Muscle of leg (tissue), 16 donors: ENCODE measurements at places on chromosomes 3 and 15. TPM values are rescaled to one million over a fixed set of nuclear protein-coding genes. Genes with fewer than 3 reads are reported as not detected.

BLOC1S6 gene
- 49.3 TPM for total RNA-seq

CYP1A2 gene
- not detected for total RNA-seq

CD86 gene
- total RNA-seq, result 2.2 TPM

GNAI2 gene
- total RNA-seq, result 116 TPM

GOLGA8Q gene
- total RNA-seq, result 0.75 TPM

MUSTN1 gene
- 165 TPM for total RNA-seq

CHST2 gene
- 4.1 TPM for total RNA-seq

ZNF770 gene
- total RNA-seq, result 22.3 TPM

ADGRG7 gene
- total RNA-seq, result not detected

GPR176 gene
- 6.8 TPM for total RNA-seq

ENTPD3 gene
- total RNA-seq, result 0.44 TPM

RNU5B-1 gene
- total RNA-seq, result 283 TPM

PP2D1 gene
- not detected for total RNA-seq

COPB2 gene
- total RNA-seq, result 104 TPM

FAM81A gene
- 0.35 TPM for total RNA-seq

NEDD4 gene
- 19.0 TPM for total RNA-seq

POLQ gene
- 2.7 TPM for total RNA-seq

BFSP2 gene
- total RNA-seq, result not detected

MAP6D1 gene
- total RNA-seq, result 31.3 TPM

TIPARP gene
- total RNA-seq, result 11.5 TPM

MUC20 gene
- total RNA-seq, result 0.66 TPM

CACNA2D2 gene
- total RNA-seq, result 3.0 TPM

HIGD1A gene
- 71.8 TPM for total RNA-seq

ZBTB47 gene
- 25.9 TPM for total RNA-seq

FOXL2 gene
- total RNA-seq, result not detected

C15orf62 gene
- 0.13 TPM for total RNA-seq

ATP8B4 gene
- total RNA-seq, result 4.9 TPM

LIPH gene
- total RNA-seq, result 0.18 TPM

CTXND1 gene
- 0.44 TPM for total RNA-seq

FAM43A gene
- total RNA-seq, result 13.8 TPM

ESYT3 gene
- total RNA-seq, result 11.0 TPM

NBEAL2 gene
- 8.4 TPM for total RNA-seq

TATDN2 gene
- 8.2 TPM for total RNA-seq

XPC gene
- 15.7 TPM for total RNA-seq

TRANK1 gene
- 5.0 TPM for total RNA-seq

NGLY1 gene
- total RNA-seq, result 32.5 TPM

ADPRH gene
- total RNA-seq, result 4.0 TPM

H1-8 gene
- not detected for total RNA-seq
